T-helper 22 cell (primary cell): ENCODE measurements at places on chromosomes 7 and 10.

DNA sequence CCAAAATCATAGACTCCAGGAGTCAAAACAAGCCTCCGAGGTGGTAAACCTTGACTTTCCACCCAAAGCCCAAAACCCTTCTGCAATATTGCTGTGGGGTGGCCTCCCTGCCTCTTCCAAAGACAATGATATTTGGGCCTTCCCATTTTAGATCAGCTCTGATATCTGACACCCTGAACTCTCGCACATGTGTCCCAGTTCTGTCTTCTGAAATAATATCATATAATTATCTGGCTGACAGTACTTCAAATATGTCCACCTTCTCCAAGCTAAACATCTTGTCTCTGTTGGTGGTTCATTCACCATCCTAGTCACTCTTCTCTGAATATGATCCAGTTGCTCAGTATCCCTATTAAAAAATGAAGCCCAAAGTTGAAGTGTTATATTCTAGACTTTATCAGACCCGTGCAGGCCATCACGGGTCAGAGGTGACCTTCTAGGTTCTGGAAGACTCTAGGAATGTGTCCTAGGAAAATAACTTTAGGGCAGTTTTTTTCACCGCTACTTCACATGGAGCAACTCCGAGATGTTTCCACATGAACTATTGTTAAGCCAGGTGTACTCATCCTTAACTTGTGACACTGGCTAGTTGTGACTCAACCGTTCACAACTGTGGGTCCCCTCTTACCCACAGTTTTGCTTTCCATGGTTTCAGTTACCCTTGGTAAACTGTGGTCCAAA, 6.3 kb downstream of the TECTB start:
- DNase-seq: no peak

GRCh38 chr10:110783509-110784107, 88.1 kb upstream of the PDCD4 start:
- peak; percentile 39 for DNase-seq

DNA sequence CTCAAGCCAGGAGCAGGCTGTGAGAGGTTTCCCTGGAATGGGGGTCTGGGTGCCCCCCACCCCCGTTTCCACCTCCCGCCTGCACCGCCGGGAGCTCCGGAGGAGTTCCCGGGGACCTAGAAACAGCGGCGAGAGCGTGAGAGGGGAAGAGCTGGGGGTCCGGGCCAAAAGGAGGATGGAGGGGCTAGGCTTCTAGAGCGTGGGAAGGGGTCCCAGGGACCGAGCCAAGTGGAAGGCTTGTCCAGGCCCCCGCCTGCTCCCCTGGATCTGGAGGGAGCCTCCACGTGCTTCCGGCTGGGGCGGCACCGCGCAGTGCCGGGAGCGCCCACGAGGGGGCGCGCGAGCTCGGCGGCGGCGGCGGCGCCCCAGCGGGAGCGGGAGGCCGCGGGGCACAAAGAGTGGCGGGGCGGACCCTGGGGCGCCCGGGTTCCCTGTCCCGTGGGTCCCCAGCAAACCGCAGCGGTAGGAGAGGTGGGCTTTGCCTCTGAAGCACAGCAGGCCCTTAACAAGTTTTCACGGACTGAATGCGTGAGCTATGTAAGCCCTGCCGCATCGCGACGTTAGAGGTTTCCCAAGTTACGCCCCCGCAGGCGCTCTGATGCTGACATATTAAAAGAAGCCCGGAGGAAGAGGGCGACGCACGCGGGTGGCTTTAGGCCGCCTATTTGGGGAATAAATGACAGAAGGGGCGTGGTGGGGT, 104.4 kb upstream of the LRRC4 start:
- peak; percentile 11 for DNase-seq

DNA sequence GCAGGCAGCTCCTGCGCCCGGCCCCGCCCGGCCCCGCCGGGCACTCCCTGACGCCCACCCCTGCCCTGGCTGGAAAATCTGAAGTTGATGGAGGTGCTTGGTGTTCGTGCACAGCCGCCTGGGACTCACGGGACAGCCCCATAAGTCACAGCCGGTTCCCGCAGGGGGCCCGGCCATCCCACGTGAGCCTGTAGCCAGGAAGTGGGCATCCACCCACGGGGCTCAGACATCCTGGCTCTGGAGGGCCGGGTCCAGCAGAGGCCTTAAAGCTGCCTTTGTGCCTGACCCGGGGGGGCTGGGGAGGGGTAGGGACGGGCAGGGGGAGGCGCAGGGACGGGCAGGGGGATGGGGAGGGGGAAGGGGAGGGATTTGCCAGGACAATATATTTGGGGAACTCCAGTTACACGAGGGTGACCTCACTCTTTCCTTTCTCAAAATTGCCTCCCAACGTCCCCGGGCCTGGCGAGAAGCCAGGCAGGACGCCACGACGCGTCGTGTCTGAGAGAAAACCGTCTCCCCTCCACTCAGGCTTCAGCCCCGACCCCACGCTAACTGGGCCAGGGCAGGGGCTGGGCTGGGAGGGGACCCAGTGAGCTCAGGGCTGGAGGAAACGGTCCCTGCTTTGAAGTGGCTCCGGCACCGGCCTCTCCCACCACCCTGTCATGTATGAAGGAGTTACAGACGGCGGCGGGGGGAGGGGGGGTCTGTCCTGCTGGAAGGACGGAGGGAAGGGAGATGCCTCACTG, 82.1 kb upstream of the PDGFA start:
- DNase-seq: peak; percentile 78

DNA sequence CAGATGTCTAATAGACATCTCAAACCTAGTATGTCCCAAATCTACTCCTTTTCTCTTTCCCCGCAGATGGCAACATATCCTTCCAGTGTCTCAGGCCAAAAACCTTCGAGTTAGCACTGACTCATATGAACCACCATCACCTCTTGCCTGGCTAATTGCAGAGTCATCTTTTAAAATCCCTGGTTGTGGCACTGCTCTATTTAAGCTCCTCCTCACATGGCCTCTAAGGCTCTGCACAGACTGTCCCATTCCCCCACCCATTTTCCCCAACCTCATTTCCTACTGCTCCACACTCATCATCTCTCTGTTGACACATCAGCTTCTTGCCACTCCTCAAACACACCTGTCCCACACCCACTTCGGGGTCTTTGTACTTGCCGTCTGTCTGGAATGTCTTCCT, 16.8 kb upstream of the HBP1 start:
- DNase-seq: no peak

DNA sequence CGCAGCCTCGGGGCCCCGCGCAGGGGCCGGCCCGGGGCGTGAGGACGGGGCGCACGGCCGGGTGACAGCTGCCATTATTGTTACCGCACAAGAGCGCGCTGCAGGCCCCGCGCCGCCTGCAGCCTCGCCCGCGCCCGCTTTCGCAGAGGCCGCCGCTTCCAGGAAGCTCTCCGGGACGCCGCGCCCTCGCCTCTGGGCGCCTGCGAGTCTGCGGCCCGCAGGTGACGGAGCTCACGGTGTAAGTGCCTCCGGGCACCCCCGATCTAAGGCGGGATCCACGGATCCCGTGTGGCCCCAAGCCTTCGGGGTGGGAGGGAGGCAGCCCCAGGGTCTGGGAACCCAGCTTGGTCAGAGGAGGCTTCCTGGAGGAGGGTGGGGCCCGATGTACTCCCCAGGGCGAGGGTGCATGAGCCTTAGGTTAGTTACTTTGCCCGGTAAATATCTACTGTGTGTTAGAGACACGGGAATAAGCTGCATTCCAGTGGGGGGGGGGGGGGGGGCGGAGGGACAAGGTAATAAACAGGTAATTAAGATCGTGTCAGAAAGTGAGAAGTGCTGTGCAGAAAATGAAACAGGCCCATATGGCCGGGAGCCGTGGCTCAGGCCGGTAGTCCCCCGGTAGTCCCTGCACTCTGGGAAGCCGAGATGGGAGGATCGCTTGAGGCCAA, 638 bp downstream of the IQCE start:
- no peak for DNase-seq

GRCh38 chr7:157711353-157711888, 374.6 kb downstream of the DNAJB6 start:
- DNase-seq: no peak

DNA sequence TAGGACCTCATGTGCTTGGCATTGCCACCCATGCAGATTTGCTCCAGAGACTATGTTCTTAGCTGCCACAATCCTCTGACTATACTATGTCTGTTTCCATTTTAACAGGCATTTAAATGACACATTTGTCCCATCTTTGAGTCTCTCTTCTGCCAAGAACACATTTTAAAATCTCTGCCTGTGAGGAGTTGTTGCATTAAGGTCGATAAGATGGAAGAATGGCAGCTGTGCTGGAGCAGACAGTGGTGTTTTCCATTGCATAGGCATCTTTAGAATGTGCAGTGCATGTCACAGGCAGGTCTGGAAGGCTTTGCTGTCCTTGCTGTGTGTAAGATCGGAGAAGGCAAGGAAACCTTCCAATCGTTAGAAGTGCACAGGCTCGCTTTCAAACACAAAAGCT, 70.9 kb upstream of the CELF2 start:
- DNase-seq: no peak

DNA sequence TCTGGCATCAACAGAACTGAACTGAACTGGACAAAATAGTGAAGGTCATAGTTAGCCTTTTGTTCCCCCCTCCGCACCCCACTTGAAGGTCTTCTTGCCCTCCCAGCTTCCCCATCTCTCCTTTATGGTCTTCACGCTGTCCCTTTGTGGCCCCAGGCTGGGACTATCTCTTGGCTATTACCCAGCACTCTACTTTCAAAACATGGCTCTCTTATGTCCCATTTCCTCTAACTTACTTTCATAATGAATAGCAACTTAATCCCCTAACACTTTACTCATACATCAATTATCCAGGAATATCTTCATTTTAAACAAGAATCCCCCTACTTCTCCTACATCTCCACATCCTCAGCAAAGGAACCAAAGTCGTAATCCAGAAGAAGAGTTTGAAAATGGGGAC, 135.3 kb upstream of the ITGB1 start:
- DNase-seq: no peak

- DNase-seq: no peak
These were observed 98.8 kb downstream of the CACNB2 start for GRCh38 chr10:18238870-18239485.

- DNase-seq: no peak
These were observed 37.5 kb upstream of the DNAJB6 start for GRCh38 chr7:157299317-157299612.

DNA sequence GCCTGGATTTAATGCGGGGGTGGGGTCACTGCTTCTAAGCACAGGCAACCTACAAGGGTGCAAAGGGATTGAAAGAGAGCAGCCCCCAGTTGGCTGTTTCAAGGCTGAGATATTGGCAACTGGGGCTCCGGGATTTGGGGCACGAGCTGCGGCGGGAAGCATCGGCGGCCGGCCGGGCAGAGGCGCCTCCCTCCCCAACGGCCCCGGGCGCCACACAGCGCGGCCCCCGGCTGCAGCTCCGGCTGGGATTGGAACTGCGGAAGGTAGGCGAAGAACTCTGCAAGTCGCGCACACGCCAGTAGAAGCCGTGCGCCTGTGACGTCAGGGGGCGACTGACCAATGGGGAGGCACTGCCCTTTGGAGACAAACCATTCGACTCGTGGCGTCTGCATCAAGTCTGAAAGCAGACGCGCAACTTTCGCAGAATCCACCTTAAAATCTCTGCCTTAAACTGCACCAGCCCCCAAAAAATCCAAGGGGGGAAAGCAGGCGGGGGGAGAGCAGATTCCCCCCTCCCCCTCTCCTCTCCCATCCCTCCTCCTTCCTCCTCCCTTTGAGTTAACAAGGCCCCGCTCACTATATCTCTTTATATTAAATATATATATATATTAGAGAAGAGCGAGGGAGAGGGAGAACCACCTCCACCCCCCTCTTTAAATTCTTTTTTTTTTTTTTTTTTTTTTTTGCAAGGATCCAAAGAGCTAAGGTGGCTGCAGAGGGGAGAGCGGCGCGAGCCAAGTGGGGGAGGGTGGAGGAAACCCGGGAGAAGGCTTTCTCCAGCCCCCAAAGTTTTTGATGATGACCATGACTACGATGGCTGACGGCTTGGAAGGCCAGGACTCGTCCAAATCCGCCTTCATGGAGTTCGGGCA, at the start of gene DLX6:
Gene DLX6 (plus strand): TSS at position 371 of the 872 bp plus-strand sequence. CDS start 425 bp downstream, at position 796.
- DNase-seq: no peak

- DNase-seq: no peak
These were observed 40.6 kb upstream of the RBAK start for GRCh38 chr7:5005066-5005465.

GRCh38 chr7:87345962-87346371, 503 bp downstream of the CROT start:
- no peak for DNase-seq

- no peak for DNase-seq
These were observed 146.8 kb downstream of the HIBADH start for GRCh38 chr7:27515933-27516332.

DNA sequence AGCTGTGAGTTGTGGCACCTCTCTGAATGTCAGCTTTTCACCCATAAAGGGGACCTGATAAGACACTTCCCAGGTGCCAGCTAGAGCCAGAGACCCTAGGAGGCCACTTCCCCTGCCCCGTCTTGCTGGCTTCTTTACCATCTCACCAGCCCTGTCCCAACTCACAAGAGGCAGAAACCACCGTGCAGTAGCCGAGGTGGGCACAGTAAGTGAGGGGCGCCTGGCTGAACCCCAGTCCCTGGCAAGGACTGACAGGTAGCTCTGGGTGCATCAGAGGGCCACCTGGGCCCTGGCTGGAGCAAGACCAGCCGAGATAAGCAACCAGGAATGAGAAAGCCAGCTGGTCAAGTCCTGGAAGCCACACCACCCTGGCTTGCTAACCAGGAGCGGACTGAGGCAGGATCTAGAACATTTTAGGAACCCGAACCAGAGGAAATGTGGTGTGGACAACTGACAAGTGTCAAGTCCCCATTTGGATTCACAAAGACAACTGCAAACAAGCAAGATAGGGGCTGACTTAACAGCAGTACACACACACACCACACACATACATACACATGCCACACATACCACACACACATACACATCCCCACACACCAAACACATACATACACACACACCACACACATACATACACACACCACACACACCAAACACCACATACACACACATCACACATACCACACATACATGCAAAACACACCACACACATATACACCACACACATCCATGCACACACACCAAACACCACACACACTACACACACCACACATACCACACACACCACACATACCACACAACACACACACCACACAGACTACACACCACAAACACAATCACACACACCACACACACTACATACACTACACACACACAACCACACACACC, 20.8 kb downstream of the OGDHL start:
- DNase-seq: no peak

- no peak for DNase-seq
These were observed 112.5 kb downstream of the PTPRN2 start for GRCh38 chr7:158475036-158475678.

DNA sequence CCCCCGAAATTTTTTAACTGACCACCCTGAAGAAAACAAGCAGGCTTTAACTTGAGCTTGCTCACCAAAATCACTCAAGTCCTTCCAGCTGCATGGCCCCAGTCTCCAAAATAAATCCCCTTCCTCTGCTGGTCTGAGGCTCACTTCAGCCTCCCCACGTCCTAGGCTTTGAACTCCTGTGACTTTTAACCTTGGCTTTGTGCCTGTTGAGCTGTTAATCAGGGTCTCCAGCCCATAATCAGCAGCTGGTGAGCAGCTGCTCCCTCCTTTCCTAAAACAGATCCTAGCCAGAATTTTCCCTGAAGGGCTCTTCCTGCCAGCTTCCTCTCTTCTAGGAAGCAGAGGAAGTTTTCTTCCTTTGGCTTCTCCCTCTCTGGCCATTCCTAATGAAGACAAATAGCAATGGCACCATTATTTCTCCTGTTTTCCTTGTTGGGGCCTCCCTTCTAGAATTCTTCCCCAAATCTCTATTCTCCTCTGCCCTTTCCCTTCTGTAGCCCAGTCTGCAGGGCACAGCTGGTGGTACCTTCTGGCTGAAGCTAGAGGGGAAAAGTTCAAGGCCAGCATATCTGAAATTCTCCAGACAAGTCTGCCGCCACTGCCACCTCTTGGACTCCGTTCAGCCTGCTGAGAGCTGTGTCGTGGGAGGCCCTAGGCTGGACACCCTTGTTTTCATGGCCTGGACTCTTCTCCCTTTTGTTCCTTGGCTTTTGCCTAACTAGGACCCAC, 152.1 kb downstream of the NOC3L start:
- no peak for DNase-seq
